SK-N-DZ (cell line): ENCODE measurements at places on chromosomes 2 and 18.

GRCh38 chr2:165953306-165953654 is 296 bp downstream of the TTC21B start:
- DNase-seq = no peak

DNA sequence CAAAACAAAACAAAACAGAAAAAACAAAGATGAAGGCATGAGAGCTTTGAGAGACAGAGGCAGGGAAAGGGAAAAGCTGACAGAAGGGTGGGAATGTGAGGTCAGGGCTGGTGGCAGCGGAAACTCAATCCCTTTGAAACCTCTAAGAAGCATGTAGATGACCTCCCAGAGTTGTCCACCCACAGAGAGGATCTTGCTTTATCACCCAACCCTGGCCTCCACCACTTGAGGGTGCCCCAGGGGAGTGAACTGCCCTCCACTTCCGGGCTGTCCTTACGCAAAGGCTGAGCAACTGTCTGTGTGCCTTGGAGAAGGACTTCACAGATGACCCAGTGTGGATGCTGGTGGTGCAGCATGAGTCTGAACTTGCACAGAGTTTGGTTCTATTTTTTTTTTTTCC is 26.7 kb downstream of the PDCL3 start:
- DNase-seq = no peak

- no peak for DNase-seq
Measured at GRCh38 chr18:33729556-33729955, 151.5 kb downstream of the ASXL3 start.

GRCh38 chr2:21757805-21758430 is 634.1 kb downstream of the TDRD15 start:
- no peak for DNase-seq

DNA sequence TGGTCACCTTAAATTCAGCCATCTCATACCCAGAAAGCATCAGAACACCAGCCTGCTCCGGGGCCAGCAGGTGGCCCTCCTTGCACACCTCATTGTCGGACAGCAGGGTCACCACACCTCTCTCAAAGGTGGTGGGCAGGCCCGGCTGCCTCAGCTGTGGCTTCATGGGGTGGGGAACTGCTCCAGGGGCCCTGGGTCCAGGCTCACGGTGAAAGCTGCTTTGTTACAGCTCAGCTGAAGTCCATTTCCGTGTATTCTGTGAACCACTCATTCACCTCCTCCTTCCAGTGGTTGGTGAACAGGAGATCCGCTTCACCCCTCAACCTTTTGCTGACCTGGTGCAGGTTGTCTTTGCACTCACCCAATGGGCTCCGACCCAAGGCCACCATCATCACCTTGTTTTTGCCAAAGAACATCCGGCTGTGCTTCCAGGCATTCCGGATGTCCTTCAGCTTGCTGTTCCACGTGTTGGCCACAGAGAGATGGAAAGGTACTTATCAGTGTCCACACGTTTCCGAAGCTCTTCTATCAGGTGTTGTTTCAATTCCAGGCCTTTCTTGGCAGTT is 78.6 kb upstream of the LDLRAD4 start:
- no peak for DNase-seq

- no peak for DNase-seq
Measured at GRCh38 chr2:57182916-57183315, 863.7 kb upstream of the VRK2 start.
